GM12865 (cell line): ENCODE measurements at places on chromosomes 12 and 14.

DNA sequence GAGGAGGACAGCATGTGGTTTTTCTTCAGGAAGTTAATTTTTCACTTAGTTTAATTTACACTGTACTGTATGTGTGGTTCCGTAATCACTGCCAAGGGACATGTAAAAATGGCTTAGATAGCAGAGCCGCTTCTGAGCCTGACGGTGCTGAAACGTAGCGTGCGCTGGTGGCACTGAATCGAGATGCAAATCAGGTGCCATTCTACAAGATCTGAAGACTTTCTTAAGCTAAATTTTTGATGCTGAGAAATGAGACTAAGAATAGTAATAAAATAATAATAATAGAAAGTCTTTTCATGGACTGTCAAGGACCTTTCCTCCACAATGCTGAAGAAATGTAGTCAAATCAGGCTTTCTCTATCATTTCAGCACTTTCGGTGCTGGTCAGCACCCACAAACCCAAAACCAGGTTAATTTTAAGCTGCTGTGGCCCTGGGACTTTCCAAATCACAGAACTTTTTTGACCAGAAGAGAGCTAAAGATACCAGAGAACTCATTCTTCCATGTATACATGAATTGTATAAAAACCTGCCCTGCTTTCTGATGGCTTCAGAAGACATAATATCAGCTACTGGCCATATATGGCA is 183.3 kb upstream of the LMO3 start:
- DNase-seq, result peak; percentile 20

DNA sequence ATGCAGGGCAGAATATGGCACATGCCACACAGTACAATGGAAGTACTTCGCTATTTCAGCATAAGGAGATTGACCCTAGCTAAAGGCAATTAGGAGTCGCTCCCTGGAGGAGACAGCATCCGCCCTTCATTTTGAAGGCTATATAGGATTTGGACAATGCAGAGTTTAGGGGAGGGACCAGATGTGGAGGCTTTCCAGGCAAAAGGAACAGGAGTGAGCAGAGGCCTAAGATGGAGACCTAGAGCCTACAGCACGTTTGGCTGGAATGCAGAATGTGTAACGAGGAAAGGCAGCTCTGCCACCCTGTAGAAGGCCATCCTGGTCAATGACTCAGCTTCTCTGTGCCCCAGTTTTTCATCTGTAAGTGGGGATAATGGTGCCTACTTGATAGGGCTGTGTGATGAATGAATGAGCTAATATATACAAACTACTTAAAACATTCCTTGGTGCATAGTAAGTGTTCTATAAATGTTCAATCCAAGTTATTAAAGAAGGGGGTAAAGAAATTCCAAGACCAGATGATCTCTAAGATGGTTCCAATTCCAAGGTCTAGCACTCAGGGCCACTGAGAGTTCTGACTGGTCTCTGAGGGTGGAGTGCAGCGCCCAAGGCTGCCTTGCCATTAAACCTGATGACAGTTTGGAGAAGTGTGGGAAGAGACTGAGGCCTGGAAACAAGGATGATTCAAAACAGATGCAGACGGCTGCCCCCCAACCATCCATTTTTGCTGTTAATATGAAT is 54.3 kb upstream of the FRMD6 start:
- DNase-seq, result no peak

DNA sequence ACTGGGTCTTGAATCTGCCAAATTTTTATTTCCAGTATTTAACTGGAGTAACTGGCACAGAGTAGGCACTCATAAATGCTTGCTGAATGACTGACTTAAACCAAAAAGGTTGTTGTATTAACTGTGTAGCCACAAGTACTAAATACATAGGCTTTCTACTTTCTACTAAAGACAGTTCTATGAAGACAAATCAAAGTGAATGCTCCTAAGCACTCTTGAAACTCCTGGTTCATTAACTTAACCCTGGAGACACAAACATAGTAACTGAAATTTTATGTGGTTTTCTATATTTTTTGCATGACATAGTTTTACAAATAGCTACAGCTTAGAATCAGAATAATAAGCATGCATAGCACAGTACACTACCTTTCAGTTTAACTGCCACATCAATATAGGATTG is 70.4 kb downstream of the TXNDC16 start:
- peak; percentile 9 for DNase-seq

GRCh38 chr14:102333795-102334705 is 14.5 kb downstream of the ZNF839 start:
- DNase-seq, result no peak

GRCh38 chr12:57756406-57757341 is 1.8 kb downstream of the MARCHF9 start:
- DNase-seq, result peak; percentile 79

DNA sequence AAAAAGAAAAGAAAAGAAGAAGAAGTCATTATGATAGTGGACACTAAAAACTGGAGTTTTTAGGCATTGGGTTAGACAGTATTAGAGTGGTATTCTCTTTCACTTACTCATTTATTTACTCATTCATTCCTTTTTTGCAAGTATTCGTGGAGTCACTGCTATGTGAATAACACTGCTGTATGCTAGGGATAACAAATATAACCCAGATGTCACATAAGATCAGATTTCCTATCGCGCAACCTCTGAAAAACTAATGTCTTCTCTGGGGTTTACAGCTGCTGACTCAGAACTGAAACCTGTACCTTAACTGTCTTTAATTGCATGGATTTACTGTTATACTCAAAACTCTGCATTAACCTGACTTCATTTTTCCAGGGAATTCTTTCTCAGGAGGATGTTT is 353.7 kb downstream of the LRIG3 start:
- no peak for DNase-seq

GRCh38 chr12:6840330-6840729 is 395 bp upstream of the GNB3 start:
- no peak for DNase-seq

- DNase-seq, result no peak
Measured at GRCh38 chr12:32507942-32508320, 108.6 kb downstream of the FGD4 start.

GRCh38 chr12:117538926-117539325 is 177.5 kb upstream of the NOS1 start:
- no peak for DNase-seq

DNA sequence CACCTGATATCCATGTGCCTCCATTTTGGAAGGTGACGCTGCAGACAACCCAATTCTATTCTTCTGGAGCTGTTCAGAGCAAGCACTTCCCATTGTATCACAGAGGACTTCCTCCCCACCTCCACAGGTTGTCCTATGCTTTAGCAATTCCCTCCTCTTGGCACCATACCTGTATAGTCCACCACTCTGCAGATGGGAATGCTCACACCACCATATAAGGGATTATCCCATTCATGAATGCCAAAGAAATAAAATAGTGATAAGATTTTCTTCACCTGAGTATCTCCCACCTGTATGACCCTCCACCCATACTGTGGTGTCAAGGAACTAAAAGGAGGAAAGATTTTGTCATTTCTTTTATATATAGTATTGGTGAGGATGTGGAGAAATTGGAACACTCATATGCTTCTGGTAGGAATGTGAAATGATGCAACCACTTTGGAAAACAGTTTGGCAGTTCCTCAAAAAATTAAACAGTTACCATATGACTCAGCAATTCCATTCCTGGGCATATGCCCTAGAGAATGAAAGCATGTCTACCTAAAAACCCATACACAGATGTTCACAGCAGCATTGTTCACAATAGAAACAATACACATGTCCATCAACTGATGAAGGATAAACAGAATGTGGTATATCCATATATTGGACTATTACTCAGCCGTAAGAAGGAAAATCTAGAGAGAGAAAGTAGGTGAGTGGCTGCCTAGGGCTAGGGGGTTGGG is 75.2 kb downstream of the FIGNL2 start:
- DNase-seq, result no peak

DNA sequence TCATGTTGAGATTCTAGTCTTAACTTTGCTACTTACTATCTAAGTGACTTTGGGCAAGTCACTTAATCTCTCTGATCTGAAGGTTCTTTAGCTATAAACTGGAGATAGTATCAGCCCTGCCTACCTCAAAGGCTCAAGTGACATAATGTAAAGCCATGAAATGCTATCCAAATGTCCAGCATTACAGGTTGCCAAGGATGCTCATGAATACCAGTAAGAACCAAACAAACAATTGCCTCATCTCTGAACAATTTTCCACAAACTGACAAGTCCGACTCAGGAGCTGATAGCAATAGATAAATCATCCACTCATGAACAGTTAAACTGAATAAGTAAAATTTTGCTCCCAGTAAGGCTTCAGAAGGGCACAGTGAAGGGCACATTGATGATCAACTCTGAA is 51.5 kb downstream of the LMNTD1 start:
- no peak for DNase-seq

DNA sequence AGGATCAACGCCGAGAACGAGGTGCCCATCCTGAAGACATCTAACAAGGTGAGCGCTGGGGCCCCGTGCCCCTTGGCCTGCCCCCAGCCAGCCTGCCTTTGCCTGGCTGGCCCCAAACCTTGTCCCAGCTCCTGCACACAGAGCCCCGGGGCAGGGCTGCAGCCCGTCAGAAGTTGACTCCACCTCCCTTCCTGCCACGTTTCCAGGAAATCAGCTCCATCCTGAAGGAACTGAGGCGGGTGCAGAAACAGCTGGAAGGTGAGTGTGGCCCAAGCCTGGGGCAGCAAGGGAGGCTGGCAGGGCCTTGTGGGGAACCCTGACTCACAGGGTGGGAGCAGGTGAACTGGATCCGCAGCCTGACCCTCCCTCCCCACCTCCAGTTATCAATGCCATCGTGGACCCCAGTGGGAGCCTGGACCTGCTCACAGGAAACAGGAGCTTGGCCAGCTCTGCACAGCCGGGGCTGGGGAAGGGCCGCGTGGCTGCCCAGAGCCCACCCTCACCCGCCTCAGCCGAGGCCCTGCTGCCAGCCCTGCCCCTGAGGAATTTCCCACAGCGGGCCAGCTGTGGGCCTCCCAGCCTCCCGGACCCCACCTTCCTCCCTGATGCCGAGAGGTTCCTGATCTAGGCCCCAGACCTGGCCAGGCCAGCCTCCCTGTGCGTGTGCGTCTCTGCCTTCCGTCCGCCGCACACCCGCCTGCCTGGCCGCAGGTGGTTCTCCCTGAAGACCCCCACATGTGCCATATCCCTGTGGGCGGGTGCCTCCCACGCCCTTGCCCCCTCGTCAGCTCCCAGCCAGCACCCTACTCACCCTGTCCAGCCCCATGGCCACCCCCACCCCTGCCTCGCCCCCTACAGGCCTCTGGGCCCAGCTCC is 29.5 kb downstream of the CEP170B start:
- DNase-seq, result peak; percentile 0

GRCh38 chr12:66217342-66217917 is 28.4 kb downstream of the IRAK3 start:
- DNase-seq, result no peak

DNA sequence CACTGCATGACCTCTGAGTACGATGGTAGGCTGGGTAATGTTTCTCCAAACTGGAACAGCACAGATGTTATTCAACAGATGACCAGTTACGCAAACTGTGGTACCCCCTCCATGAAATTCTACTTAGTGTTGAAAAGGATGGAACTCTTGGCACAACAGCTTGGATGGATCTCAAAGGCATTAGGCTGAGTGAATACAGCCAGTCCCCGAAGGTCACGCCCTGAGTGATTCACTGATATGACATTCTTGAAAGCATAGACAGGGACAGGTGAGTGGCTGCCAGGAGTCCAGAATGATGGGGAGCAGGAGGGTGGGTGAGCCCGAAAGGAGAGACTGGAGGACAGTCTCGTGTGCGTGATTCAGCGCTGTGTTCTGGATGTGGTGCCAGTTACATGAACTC is 187.5 kb upstream of the TMEM132C start:
- no peak for DNase-seq

GRCh38 chr12:117897372-117898161 is 71.2 kb downstream of the KSR2 start:
- peak; percentile 27 for DNase-seq

GRCh38 chr14:38883127-38883526 is 219.9 kb downstream of the SEC23A start:
- DNase-seq, result no peak

DNA sequence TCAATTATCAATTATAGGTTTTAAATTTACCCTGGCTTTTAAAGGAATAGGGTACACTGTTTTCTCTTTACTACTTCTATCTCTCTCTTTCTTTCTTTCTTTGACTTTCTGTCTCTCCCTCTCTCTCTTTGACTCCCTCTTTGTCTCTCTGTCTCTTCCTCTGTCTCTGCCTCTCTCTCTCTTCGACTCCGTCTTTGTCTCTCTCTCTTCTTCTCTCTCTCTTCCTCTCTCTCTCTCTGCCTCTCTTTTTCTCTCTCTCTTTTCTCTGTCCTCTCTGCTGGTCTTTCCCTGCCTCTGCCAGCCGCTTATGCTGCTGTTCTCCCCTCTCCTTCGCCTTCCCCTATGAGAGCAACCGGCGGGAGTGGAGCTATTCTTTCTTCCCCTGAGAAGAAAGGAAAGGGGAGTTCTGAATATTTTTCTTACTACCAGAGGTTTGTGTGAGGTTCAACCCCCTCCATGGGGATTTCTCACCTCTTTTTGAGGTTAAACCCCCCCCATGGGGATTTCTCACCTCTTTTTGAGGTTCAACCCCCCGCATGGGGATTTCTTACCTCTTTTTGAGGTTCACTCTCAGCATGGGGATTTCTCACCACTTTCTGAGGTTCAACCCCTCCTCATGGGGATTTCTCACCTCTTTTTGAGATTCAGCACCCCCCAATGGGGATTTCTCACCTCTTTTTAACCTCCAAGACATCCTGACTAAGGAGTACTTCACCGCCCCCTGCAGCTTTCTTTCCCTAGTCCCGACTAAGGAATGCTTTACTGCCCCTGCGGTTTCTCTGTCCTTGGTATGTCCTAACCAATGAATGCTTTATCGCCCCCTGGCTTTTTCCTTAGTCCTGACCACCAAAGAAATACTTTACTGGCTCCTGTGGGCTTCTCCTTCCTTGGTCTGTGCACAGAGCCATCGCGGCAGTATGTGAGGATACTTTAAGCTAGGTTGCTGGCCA is 27.4 kb upstream of the DDHD1 start:
- peak; percentile 86 for DNase-seq

GRCh38 chr12:120228041-120228290 is 27.1 kb upstream of the RPLP0 start:
- no peak for DNase-seq

DNA sequence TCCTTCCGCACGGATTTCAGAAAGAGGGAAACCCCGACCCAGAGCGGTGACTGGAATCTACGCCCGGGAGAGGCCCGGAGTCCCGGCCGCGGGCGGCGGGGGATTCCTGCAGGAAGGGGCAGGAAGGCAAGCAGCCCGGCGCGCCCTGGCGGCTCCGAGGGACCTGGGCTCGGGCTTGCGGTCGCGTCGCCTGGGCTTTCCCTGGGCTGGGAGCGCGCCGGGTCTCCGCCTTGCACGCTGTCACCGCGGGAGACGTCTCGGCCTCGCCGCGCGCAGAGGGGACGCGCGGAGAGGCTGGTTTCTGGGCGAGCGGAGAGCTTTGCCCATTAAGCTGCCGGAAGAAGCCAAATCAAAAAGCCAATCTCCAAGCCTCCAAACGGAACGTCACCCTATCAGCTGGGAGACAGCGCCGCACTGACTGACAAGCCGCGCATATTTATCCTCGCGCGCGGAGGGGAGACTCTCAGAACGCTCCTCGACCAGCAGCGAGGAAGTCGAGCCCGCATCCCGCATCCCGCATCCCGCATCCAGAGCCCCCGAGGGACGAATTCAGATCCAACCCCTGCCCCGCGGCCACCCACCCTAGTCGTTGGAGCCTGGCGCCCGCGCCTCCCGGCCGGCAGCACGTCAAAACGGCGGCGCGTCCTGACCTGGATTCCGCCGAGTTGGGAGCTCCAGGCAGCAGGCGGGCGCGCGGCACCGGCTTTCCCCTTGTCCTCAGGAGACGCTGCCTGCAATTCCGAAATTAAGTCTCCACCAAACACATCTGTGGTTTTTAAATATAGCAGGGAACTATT is at the start of gene SLC8A3:
SLC8A3 (minus strand) TSS at position 293 of the 797 bp plus-strand sequence. CDS start 20,529 bp downstream, outside the sequence.
- DNase-seq, result peak; percentile 69
